Activated CD4-positive, alpha-beta T cell treated with anti-CD3 and anti-CD28 coated beads for 48 hours (primary cell): ENCODE measurements at places on chromosomes 5 and 9.

DNA sequence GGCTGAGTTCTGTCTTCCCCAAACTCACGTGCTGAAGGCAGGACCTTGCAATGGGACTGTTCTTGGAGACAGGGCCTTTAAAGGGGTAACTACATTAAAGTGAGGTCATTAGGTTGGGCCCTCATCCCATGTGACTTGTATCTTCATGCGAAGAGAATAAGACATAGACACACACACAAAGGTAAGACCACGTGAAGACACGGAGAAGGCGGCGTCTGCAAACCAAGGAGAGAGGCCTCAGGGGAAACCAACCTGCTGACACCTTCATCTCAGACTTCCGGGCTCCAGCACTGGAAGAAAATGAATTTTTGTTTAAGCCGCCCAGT, 50.7 kb upstream of the KCNMB1 start:
- no peak for DNase-seq

GRCh38 chr5:67502951-67503350, 306.4 kb upstream of the CD180 start:
- no peak for DNase-seq

DNA sequence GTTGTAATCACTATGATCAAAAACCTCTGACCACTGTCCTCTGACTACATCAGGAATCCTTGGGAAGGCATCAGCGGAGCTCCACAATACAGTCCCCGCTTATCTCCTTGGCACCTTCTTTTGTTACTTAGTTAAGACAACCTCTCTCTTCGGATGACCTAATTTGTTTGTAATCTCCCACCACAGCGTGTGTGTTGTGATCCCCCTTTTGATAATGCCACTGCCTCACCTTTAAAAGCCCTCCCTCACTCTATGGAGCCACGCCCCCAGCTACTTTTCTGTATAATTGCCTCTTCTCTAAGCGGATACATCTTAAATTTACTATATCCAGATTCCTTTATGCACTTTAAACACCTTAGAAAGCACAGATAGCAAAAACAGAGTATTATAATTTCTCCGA, 35.9 kb downstream of the OR2Y1 start:
- no peak for DNase-seq

DNA sequence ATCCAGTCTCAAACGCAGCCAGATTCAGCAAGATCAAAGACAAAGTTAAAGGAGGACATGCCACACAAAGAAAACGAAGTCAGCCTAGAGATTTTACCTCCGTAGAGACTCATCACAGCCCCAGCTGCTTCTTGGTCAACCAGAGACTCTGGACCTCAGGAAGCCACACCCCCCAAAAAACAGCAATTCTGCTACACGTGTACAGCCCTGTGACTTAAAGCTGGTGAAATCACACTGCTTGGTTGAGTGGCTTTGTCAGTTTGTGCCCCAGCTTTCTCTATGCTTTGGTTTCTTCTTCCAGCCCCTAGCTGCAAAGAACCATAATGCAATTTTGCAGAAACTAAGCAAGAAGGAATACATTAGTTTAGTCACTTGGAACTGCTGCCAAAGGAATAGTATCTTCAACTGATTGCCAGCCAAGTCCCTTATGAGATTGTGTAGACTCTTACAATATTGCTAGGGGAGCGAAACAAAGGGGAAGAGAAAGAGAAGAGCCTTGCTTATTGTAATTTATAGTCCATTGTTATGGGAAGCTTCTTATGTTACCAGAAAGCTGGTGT, 158.8 kb upstream of the ZNF462 start:
- no peak for DNase-seq

- no peak for DNase-seq
Measured at GRCh38 chr5:134568761-134569695, 43.6 kb downstream of the JADE2 start.

DNA sequence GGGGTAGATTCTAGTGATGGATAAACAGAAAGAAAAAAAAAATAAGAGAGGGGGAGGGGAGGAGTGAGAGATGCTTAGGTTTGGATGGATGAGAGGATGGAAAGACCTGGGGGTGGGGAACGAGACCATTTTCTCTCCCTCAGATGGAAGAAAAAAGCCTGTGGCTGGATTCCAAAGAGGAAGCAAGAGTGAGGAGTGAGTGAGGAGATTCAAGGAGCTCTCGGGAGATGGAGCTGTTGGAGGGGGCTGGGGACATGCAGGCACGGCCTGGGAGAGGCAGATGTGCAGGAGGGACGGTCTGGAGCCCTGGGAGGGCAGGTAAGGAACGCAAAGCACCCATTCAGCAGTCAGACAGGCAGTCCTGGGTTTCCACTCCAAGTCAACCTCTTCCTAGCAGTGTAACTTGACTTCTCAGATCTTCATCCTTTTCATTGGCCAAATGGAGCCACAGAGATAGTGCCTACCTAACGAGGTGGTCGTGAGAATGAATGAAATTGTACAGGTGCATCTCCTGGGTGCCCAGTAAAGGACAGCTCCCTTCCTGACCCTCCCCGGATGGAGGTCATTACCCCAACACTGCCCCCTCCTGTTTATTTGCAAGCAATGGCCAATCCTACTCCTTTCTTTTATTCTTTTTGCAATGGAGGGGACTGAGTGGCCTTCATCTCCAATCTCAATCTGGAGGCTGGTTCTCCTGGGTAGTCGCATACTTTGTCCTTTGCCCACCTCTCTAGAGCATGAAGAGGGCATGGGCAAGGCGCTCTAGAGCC, 52.2 kb downstream of the PCDH1 start:
- no peak for DNase-seq

- no peak for DNase-seq
Measured at GRCh38 chr5:43243270-43243669, 51.2 kb downstream of the NIM1K start.

- no peak for DNase-seq
Measured at GRCh38 chr5:16057277-16057676, 122.3 kb downstream of the MARCHF11 start.

- DNase-seq: no peak
Measured at GRCh38 chr5:151037561-151038411, 17.4 kb downstream of the GPX3 start.

- DNase-seq: no peak
Measured at GRCh38 chr5:157766902-157767301, 23.4 kb downstream of the LSM11 start.

- no peak for DNase-seq
Measured at GRCh38 chr5:125038477-125038876, 292.0 kb upstream of the ZNF608 start.

- DNase-seq: no peak
Measured at GRCh38 chr5:114296191-114296590, 65.7 kb upstream of the KCNN2 start.

- no peak for DNase-seq
Measured at GRCh38 chr5:37412515-37412914, 33.4 kb downstream of the WDR70 start.

DNA sequence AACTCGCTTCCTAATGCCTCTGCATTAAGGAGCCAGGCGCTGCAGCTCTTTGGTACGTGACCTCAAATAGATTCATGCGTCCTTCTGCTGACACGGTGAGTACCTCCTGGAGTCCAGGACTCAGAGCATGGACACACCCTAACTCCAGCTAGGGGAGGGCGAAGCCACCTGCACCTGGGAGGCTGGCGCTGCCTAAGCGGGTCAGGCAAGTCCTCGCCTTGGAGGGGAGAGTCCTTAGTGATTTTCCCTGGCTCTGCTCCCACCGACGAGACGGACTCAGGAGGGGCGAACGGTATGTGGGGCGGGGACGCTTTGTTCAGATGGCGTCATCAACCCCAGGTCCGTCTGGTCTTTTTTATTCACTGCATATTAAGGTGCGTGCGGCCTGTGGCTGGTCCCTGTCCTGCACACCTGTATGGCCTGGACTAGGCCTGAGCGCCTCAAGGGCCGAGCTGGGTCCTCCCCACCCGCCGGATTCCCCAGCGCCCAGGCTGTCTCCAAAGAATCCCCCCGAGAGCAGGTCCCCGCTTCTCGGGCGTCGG, 50.3 kb downstream of the NSUN2 start:
- no peak for DNase-seq

DNA sequence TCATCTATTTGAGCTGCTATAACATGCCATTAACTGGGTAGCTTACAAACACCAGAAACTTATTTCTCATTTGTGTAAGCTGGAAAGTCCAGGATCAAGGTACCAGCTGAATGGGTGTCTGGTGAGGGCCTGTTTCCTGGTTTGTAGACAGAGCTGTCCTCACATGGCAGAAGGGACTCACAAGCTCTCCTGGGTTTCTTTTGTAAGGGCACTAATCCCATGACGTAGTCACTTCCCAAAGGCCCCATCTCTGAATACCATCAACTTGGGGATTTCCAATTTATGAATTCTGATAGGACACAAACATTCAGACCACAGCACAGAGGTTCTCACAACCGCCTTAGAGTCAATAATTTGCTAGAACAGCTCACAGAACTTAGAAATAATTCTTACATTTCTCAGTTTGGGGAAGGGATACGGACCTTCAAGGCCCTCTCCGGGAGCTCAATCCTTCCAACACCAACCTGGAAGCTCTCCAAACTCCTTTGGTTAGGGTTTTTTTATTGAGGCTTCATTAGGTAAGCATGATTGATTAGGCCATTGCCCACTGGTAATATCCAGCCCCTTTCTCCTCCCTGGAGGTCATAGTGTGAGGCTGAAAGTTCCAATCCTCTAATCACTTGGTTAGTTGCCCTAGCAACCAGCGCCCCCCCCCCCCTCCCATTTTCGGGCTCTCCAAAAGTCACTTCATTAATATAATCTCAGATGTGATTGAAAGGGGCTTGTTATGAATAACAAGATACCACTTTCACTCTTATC, 7.6 kb upstream of the DNAJA1 start:
- no peak for DNase-seq

GRCh38 chr9:13860946-13861640, 452.8 kb downstream of the NFIB start:
- DNase-seq: no peak

- DNase-seq: peak; percentile 44
Measured at GRCh38 chr9:114906922-114907571, 23.3 kb downstream of the TNFSF8 start.

GRCh38 chr9:21904776-21905175, 89.4 kb downstream of the CDKN2A start:
- DNase-seq: no peak

GRCh38 chr9:7636838-7637467, 162.6 kb downstream of the DMAC1 start:
- no peak for DNase-seq

GRCh38 chr9:128084746-128085145, 16.7 kb downstream of the SLC25A25 start:
- DNase-seq: no peak

DNA sequence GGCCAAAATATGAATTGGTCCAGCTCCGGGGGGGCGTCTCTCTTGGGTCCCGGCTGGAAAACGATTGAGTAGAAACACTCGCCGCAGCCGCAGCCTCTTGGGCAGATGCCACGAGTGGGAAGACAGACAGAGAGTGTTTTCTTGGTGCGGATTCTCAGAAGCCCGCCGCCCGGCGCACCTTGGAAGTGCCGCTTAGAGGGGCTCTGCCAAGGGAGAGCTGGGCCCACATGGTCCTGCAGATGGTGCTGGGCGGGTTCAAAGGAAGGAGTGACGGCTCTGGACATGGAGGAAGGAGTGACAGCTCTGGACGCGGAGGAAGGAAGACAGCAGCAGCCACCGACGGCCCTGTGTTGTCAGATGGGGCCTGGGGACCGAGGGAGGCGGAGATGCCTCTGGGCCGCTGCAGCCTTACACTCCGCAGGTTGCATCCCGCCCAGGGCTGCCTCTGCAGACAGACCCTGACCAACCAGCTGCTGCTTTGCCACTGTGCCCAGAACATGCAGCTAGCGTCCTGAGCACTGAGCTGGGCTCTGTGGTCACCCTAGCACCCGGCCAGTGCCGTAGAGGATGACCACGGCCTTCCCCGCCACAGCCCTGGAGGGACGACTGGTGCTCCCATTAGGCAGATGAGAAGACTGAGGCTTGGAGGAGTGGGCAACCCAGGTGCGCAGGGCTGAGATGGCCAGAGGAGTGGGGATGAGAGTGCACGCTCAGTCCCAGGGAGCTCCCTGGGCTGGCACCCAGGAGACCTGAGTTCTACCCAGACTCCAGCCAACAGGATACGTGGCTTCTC, 20.8 kb upstream of the QRFP start:
- DNase-seq: no peak

DNA sequence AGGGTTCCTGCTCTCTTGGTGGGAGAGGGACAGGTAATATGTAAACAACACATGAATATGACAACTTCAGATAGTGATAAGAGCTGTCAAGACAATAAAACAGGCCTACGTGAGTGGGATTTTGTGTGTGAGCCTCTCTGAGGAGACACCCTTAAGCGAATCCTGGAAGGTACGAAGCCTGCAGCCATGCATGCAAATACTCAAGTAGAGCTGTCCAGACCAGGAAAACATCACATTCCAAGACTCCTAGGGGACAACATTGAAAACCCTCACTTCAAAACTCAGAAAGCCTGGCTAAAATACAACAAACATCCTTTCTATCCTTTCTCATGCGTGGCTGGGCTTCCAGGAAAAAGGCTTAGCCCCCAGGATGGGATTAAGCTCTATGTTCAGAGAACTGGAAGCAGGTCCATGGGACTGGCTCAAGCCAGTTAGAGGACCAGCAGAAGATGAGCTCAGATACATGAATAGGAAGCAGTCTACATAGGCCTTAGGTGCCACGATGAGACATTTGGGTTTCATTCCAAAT, 124.8 kb upstream of the IQGAP2 start:
- no peak for DNase-seq

DNA sequence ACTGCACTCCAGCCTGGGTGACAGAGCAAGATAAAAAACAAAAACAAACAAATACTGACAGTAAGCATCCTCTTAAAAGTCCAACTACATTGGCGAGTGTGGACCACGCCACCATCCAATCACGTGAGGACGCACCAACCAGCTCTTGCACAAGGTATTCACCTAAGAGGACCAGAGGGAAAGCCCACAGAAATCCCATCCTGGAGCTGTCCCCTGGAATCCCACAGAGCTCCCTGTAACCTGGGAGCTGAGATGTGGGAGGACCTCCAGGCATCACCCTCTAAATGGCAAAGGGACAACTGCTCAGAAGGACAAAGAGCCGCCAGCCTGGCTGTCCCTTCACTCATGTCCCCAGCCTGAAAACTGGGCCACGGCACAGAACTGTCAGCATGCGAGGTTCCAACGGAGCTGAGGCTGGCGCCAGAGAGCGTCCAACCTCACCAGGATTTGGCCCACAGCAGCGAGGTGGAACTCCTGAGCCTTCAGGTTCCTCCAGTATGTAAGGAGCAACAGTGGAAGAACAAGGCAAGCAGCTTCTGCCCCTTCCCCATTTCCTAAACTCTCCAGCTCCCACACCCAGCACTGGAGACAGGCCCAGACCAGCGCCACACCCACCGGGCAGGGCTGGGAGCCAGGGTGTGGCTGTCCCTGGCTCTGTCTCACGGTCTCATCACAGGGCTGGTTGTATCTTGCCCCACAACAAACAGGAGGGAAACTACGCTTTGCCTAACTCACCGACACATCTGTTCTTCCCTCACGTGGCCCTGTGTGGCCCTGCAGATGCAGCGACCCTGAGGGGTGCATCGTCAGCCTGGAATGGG, 15.2 kb downstream of the IPPK start:
- no peak for DNase-seq
